ENCODE measurements at places on chromosomes 4 and X. TPM values are rescaled to one million over a fixed set of nuclear protein-coding genes. Genes with fewer than 3 reads are reported as not detected.

The SHOX gene
- 24.2 TPM for total RNA-seq

The MAGEB17 gene
- total RNA-seq: not detected

The TMEM165 gene
- total RNA-seq: 222 TPM

The C4orf50 gene
- under 0.01 TPM for total RNA-seq

The MAGEA6 gene
- not detected for total RNA-seq

The EREG gene
- 5.3 TPM for total RNA-seq

The OR13H1 gene
- total RNA-seq: not detected

The LINC00632 gene
- total RNA-seq: 3.8 TPM

The ZMAT1 gene
- 0.11 TPM for total RNA-seq

The CDKL2 gene
- total RNA-seq: 0.79 TPM

The ASMT gene
- not detected for total RNA-seq

The TSPAN6 gene
- total RNA-seq: 71.5 TPM

The DOCK11 gene
- total RNA-seq: 1.6 TPM

The RAB39B gene
- total RNA-seq: under 0.01 TPM

The SMC1A gene
- 18.4 TPM for total RNA-seq

The PDE5A gene
- total RNA-seq: 8.5 TPM

The SLC7A11 gene
- 13.4 TPM for total RNA-seq

The DCHS2 gene
- under 0.01 TPM for total RNA-seq

The IGFBP7 gene
- 55.4 TPM for total RNA-seq

The ETDA gene
- total RNA-seq: not detected

All from placental epithelial cell (primary cell).